ENCODE measurements at places on chromosomes 3 and 15.

- DNase-seq: no peak
Observed at GRCh38 chr15:43913941-43914340, 87.1 kb downstream of the WDR76 start.

GRCh38 chr3:59717679-59718205, 667.9 kb upstream of the CFAP20DC start:
- no peak for DNase-seq

DNA sequence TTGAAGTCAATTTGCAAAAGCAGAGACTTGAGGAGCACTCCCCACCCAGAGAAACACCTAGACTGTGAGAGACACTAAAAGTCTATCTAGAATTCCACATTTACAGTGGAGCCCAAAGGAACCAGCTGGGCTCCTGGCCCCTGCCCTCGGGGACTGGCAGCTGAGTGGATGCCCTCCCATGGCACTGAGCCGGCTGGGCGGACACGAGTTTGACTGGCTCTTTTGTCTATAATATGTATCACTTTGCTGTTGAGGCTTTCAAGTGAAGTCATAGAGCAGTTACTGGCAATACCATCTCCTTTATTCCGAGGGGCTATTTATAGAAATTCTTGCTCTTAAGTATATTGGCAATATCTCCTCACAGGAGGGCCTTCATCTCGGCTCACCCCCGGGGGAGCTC, 65.8 kb upstream of the TNFAIP8L3 start:
- DNase-seq: no peak

GRCh38 chr3:87674397-87675161, 384.2 kb downstream of the CGGBP1 start:
- no peak for DNase-seq

GRCh38 chr15:42194513-42194912, 13.6 kb downstream of the VPS39 start:
- DNase-seq: no peak

DNA sequence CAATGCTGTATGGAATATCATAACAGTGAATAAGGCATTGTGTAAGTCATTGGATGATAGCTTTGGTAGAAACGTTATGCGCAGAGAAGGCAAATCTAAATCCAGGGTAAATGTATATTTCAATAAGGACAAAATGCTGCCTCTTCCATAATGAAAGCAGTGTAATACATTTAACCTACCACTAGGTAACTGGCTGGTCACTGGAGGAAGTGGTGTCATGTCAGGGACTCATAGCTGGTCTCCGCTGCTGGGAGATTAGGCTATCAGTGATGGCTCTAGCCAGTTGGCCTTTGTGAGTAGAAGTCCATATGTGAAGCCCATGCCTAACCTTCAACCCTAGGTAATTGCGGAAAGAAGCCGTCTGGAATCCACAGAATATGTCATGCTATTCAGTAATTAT, 140.9 kb downstream of the NLGN1 start:
- DNase-seq: no peak

GRCh38 chr15:25850154-25851111, 12.7 kb downstream of the ATP10A start:
- no peak for DNase-seq

- no peak for DNase-seq
Observed at GRCh38 chr15:38920966-38921365, 356.4 kb upstream of the RASGRP1 start.

DNA sequence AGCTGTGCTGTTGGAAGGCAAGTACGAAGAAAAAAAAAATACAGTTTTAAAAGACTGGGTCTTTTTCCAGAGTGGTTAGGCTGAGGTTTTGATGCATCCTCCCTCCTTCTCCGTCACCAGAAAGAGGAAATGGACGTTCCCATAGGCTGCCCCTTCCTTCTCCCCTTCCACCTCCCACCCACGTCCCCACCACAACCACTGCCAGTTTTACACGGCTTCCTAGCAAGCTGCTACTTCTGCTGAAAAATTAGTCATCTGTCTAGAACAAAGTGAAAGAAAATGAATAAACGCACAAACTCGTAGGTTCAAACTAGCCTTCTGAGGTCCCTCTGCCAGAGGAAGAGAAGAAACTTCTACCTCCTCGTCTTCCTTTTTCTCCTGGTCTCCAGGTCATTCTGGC, 71.6 kb upstream of the RPL35A start:
- DNase-seq: no peak

- no peak for DNase-seq
Observed at GRCh38 chr3:148757238-148758215, 59.8 kb downstream of the AGTR1 start.

GRCh38 chr15:36994790-36995189, 105.6 kb downstream of the MEIS2 start:
- no peak for DNase-seq

- DNase-seq: no peak
Observed at GRCh38 chr15:72908713-72909112, 125.2 kb upstream of the ADPGK start.

GRCh38 chr3:193563426-193563825, 8.7 kb upstream of the ATP13A4 start:
- DNase-seq: no peak
